ENCODE measurements at places on chromosomes 3 and 15. TPM values are rescaled to one million over a fixed set of nuclear protein-coding genes. Genes with fewer than 3 reads are reported as not detected.

GRCh38 chr3:128452678-128453275 is 13.9 kb downstream of the DNAJB8 start:
- no peak for DNase-seq

DNA sequence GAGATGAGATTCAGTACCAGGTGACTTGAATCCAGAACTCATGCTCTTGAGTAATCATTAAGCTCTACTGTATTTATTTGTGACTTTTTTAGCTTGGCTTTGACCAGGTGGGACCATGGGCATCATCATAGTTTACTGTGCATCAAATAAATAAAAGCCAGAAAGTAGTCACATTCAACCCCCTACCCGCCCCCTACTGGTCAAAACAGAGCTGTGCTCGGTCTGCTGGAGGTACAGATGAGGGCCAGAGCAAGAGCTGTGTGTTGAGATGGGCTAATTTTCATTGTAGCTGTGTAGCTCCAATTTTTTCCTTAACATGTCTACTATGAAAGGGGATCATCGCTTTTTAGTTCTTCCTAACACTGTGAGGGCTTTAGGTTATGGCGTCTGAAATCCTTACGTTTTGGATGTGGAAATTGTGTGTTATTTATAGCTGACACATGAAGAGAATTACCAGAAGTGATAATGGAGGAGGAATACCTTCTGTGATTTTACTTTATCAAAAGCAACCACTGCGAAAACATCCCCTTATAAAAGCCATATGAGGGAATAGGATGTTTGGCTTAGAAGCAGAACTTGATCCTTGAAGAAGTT is 375.1 kb downstream of the PTPRG start:
- no peak for DNase-seq

GRCh38 chr15:29937956-29938355 is 115.7 kb upstream of the TJP1 start:
- no peak for DNase-seq

GRCh38 chr3:102750322-102750721 is 315.5 kb downstream of the ZPLD1 start:
- no peak for DNase-seq

- peak; percentile 66 for DNase-seq
Observed at GRCh38 chr15:70569714-70570231, 193.6 kb downstream of the UACA start.

DNA sequence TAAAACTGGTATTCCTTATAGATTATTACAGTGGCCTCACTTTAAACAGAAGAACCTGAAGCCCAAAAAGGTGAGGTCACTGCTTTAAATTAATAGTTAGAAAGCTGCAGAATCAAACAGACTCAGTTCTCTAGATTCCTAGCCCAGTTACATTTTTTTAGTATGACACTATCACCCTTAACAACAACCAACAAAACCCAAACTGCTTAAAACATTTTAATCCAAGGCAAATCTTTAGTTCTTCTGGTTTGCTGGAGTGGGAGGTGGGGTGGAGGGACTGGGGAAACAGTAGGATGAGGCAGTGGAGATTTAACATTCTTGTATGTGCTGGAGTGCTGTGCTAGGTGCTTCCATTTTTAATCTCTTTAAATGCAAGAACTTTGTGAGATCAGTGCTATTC is 631.6 kb upstream of the KCNMB2 start:
- no peak for DNase-seq

GRCh38 chr3:38578551-38578950 is 70.9 kb downstream of the SCN5A start:
- DNase-seq: no peak

DNA sequence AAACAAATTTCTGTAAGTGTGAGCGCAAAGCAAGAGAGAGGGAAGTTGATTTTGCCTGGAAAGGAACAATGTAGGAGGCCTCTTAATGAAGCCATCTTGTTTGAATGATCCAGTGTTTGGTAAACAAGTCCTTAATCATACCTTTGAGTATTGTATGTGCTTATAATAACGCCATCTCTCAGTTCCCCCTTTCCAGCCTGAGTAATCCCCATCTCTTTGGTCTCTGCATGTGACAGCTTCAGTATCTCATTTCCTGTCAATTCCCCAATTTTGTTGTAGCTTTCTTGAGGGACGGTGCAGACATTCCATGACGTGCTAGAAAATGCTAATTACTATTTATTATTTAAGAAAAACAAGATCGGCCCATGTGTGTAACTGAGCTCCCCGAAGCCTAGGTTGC is 349.3 kb upstream of the NR2F2 start:
- DNase-seq: no peak

GRCh38 chr3:171116365-171116764 is 89.8 kb upstream of the SLC2A2 start:
- no peak for DNase-seq

DNA sequence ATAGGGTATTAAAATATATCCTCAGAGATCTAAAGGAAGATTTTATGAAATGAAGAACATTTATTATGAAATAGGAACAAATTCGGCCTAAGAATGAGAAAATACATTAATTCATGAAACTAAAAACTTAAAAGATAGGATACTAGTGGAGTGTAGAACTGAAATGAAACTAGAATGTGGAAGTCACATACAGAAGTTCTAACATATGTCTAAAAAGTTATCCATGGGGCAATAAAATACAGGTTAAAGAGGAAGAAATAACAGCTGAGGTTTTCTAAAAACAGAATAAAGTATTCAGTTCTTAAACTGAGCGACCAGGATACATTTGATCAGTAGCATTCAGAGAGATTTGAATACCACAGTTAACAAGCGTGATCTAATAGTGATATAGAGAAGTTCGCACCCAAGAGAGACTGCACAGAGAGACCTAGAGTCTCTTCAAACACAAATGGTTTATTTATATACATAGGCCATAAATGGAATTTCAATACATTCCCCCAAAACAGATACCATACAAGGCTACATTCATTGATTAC is 85.9 kb downstream of the FEZF2 start:
- DNase-seq: no peak

GRCh38 chr15:70786996-70787395 is 23.6 kb upstream of the UACA start:
- DNase-seq: no peak

DNA sequence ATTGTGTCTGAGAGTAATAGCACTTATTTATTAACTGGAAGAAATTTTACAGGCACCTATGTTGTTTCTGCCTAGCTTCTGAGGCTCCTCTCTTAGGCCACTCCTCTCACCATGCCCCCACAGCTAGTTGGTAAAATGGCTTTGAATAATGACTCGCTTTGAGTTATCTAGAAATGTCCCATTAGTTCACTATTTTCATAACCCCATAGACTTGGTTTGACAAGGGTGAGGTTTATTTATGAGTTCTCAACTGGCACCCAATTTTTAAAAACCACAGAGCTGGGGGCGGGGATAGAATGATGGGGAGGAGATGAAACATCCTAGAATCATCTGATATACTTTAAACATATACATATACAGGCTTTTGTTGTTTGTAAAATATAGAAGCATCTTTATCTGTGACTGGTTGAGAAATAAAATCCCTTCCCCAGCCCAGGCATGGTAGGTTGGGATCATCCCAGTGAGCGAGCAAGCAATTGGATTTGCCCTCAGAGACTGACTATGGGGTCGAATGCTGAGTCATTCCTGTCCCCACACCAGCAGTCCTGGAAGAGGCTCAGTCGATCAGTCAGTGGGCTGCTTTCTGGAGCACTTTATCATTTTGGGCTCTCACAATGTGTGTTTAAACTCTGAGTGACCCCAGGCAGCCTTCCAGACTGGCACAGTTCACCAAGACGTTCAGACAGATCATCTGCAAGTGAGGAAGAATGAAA is 60.2 kb upstream of the TSEN2 start:
- DNase-seq: no peak

- DNase-seq: peak; percentile 75
Observed at GRCh38 chr15:58438956-58439355, 7.2 kb downstream of the LIPC start.

UBA7 gene
- polyA plus RNA-seq: 0.63 TPM

NR2E3 gene
- polyA plus RNA-seq: 0.17 TPM

CLDN18 gene
- polyA plus RNA-seq: not detected

DHX36 gene
- polyA plus RNA-seq: 59.4 TPM

LRTM1 gene
- polyA plus RNA-seq: not detected

MNS1 gene
- 5.2 TPM for polyA plus RNA-seq
